ENCODE measurements at places on chromosomes 13 and 19.

DNA sequence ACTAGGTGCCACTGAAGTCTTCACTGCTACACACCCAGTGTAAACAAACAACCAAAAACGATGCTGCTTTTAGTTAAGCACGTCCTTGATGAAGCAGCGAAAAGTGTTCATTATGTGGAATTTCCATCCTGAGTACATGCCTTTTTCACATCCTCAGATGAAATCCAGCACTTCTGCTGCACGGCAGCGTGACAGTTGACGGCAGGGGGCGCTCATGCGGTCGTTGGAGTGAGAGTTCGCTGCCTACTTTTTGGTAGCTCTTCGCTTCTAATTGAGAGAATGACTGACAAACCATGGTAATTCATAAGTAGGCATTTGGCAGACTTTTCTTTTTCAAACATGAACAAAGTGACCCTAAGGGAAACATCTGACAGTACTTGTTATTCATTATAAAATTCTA, 1124.9 kb downstream of the EFNB2 start:
- peak; percentile 45 for DNase-seq

DNA sequence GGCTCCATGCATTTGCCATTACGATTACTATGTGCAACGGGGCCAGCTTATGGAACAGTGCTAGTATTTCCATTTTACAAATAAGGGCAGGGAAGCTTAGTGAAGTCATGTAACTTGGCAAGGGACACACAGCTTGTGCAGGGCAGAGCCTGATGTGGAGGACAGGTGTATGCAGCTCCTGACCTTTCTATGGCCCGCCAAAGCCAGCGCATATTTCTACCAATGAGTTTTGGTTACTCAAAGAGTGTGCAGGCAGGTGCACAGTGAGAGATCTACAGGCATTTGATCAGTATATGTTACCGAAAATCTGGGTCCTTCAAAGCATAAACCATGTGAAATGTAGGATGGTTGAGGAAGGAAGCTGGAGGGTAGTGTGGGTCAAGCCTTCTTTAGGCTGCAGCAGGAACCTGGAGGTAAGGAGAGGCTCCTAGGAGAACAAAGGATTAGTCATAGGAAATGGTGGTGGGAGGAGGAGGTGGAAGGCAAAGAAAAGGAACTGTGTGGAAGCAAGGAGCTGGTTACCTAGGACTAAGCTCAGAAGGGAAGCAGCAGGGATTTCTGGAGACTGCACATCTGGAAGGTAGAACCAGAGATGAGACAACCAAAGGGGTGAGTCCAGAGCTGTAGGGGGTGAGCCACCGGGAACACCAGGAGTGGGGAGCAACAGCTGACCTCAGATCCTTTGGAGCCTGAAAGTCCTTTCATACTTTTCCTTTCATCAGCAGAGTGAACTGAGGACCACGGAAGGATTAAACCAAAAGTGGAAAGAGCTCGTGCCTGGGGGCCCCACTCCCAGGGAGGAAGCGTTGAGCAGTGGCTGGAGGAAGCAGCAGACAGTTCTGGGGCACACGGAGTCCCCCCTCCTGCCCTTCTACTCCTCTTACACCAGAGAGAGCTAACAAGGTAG, 4.2 kb upstream of the PDX1 start:
- DNase-seq, result no peak

DNA sequence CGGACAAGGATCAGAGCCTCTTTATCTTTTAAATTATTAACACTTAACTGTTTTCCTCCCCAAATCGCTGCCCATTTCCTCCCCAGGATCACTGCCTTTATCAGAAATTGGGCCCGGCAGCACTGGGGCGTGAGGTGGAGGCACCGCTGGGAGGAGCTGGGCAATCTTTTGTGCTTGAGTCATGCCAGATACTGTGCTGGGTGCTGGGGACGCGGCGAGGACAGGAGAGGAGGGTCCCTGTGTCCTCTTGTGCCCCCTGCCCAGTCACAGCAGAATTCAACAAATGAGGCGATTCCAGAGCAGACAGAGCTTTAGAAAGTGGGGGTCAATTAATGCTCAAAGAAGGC, 347.8 kb downstream of the ZNF536 start:
- DNase-seq, result peak; percentile 31

DNA sequence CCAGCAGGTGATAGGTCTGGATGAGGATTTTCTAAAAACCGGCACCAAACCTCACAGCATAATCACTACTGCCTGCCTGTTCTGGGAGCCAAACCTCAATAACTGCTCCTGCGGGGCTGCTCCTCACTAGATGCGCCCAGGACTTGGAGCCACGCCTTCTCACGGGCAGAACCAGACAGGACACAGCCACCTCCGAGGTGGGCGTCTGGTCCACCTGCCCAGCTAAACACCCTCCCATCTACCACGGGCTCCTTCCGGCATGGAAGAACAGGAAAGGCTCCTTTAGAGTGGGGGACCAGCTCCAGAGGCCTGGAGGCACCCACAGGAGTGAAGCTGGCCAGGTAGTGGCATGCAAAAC, 73.5 kb downstream of the PEPD start:
- DNase-seq, result no peak

GRCh38 chr13:80873589-80873988, 532.7 kb upstream of the SPRY2 start:
- DNase-seq, result no peak

Measured in foreskin fibroblast (primary cell).